ENCODE measurements at places on chromosomes 7 and 10.

DNA sequence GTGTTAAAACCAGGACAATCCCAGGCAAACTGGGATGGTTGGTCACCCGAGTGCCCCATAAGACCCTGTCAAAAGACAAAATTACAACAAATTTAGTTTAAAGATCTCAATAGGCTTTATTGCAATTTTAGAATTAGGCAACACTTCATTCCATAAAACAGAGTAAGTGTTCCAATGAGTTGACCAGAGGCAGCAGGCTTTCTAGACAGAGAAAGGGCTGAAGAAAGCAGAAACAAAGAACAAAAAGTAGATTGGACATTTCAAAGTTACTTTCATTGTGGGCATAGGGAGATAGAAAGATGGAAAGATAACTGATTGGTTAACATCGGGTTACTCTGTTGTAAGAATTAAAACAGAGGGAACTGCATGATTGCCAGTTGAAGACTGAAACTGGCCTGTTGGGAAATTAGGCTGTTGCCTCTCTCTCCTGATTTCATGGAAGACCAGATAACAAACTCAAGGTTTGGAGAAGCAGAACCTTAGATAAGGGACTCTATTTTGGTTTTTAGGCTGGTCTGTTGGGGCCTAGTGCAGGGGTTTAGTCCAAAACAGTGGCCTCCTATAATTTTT, 36.3 kb downstream of the ENTPD1 start:
- no peak for DNase-seq

- DNase-seq: no peak
Observed at GRCh38 chr10:28332726-28333125, 29.9 kb upstream of the MPP7 start.

- no peak for DNase-seq
Observed at GRCh38 chr10:112713411-112713810, 236.6 kb upstream of the TCF7L2 start.

GRCh38 chr10:36221101-36221500, 579.0 kb upstream of the FZD8 start:
- DNase-seq: no peak

DNA sequence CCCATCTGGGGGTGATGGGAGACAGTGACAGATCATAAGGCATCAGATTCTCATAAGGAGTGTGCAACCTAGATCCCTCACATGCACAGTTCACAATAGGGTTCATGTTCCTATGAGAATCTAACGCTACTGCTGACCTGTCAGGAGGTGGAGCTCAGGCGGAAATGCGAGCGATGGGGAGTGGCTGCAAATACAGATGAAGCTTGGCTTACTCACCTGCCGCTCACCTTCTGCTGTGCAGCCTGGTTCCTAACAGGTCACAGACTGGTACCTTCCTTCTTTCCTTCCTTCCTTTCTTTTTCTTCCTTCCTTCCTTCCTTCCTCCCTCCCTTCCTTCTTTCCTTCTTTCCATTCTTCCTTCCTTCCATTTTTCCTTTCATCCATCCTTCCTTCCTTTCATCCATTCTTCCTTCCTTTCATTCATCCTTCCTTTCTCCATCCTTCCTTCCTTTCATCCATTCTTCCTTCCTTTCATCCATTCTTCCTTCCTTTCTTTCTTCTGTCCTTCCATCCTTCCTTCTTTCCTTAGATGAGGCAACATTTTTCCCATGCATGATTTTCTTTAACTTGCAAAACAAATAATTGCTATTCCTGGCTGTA, 370.0 kb upstream of the AUTS2 start:
- no peak for DNase-seq

GRCh38 chr7:134925766-134926165, 60.5 kb upstream of the AGBL3 start:
- DNase-seq: no peak

GRCh38 chr7:2478399-2478785, 2.2 kb upstream of the GRIFIN start:
- no peak for DNase-seq

GRCh38 chr10:30371954-30372353, 22.9 kb upstream of the MTPAP start:
- DNase-seq: no peak

DNA sequence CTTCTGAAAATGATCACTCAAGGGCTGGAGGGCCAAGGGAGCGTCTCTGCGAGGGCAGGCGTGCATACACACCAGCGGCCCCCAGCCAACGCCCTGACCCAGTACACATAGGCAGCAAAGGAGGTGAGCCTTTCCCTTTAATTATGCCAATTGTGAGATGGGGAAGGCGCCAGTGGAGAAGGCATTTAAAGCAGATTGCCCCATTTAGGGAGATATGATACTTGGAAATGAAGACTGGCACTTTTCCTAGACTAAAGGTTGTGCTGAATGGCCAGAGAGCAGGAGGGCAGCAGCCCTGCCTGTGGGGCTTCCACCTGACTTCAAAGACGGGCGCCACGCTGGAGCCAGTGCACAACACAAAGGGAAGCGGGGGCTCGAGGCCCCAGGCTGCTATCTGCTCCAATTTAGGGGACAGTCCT, 24.1 kb downstream of the HIPK2 start:
- DNase-seq: no peak

- DNase-seq: no peak
Observed at GRCh38 chr10:29295813-29296212, 6.9 kb downstream of the LYZL1 start.

- peak; percentile 87 for DNase-seq
Observed at GRCh38 chr10:104353325-104354048, at the start of gene CFAP58. Gene CFAP58, plus strand, starts transcription at chr10:104353833. Its CDS starts 65 bp downstream, at chr10:104353898.

GRCh38 chr10:127854769-127855590, 37.8 kb downstream of the CLRN3 start:
- DNase-seq: no peak

GRCh38 chr7:100130608-100131453, 4.1 kb downstream of the MBLAC1 start:
- peak; percentile 74 for DNase-seq

GRCh38 chr10:71719042-71719441, 536 bp downstream of the C10orf105 start:
- no peak for DNase-seq

- no peak for DNase-seq
Observed at GRCh38 chr10:58322835-58323209, 12.0 kb upstream of the UBE2D1 start.

DNA sequence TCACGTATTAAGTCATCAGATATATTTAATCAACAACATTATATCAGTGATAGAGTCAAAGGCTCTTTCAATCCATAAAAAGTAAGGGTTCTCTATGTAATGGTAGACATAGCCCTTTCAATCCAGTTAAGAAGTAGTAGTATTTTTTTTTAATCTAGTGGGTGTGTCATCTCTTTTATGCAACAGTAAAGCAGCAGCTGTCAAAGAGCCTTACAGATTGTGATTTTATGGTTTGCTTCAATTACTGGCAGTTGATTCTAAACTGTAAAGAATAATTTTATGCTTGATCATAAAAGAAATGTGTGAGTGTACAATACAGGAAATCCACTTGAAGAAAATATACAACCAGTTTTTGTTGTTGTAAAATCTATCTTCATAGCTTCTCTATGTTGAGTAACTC, 902.6 kb upstream of the MBL2 start:
- DNase-seq: no peak

GRCh38 chr10:79316671-79317431, 30.4 kb upstream of the PPIF start:
- no peak for DNase-seq

GRCh38 chr10:45235798-45236220, 79.6 kb downstream of the OR13A1 start:
- no peak for DNase-seq

GRCh38 chr10:6701289-6701688, 121.2 kb upstream of the PRKCQ start:
- DNase-seq: no peak

DNA sequence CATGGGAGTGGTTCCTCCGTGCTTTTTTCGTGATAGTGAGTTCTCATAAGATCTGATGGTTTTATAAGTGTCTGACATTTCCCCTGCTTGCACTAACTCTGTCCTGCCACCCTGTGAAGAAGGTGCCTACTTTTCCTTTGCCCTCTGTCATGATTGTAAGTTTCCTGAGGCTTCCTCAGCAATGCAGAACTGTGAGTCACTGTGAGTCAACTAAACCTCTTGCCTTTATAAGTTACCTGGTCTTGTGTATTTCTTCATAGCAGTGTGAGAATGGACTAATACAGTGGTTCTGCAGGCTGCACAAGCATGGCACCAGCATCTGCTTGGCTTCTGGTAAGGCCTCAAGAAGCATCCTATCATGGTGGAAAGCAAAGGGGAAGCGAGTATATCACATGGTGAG, 1144.6 kb downstream of the SORCS3 start:
- no peak for DNase-seq

- no peak for DNase-seq
Observed at GRCh38 chr10:74021248-74022055, 23.5 kb downstream of the VCL start.

GRCh38 chr10:3622845-3623621, 162.0 kb downstream of the KLF6 start:
- no peak for DNase-seq

DNA sequence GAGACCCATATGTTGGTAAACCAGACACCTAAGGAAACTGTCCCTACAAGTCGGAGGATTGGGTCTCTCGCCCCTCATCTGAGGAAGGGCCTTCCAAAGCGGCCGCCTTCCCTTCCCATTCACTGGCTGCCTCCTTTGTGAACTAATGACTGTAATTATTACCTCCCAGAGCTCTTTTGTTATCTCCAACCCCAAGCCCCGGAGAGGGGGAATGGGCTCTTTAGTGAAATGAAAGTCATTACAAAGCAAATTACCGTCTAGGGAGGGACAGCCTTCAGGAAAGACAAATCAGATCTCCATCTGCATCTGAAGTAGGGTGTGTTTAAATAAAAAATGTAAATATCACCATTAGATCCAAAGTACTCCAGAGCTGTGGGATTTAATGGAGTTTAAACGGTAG, 2.6 kb upstream of the GAD2 start:
- DNase-seq: no peak

GRCh38 chr7:11297764-11298163, 324.1 kb downstream of the PHF14 start:
- DNase-seq: no peak

DNA sequence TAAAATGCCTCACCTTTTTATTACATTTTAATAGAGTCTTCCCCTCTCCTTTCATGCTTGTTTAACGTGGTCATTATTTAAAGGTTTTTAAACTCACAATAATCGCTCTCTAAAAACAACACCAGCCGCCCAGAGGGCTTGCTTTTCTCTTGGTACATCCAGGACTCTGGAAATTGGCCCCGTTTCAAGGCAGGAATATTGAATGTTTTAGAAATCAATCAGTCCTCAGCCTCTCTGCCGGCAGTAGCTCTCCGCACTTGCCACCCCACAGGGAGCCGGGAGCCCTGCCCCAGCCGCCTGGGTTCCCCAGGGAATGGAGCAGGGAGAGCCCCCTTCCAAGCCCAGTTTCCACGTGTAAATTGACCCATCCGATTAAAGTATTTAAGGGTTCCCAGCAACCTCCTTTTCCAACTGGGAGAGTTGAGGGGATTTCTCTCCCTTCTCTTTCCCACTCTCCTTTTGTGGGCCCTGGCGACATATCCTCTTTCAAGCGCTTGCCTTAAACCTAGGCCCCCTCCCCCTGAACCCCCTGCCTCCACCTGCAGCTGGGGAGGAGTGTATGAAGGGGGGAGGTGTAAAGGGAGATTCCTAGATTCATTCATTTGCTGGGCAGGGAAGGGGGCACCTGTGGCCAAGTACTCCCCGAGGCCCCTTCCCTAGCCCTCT, 1.9 kb downstream of the FGF8 start:
- no peak for DNase-seq

- no peak for DNase-seq
Observed at GRCh38 chr7:4270941-4271715, 411.0 kb upstream of the FOXK1 start.

GRCh38 chr7:100011516-100011915, 3.9 kb upstream of the ZKSCAN1 start:
- no peak for DNase-seq

GRCh38 chr10:24318517-24318916, 109.6 kb downstream of the KIAA1217 start:
- no peak for DNase-seq

GRCh38 chr7:12137283-12137682, 73.8 kb upstream of the TMEM106B start:
- DNase-seq: no peak

DNA sequence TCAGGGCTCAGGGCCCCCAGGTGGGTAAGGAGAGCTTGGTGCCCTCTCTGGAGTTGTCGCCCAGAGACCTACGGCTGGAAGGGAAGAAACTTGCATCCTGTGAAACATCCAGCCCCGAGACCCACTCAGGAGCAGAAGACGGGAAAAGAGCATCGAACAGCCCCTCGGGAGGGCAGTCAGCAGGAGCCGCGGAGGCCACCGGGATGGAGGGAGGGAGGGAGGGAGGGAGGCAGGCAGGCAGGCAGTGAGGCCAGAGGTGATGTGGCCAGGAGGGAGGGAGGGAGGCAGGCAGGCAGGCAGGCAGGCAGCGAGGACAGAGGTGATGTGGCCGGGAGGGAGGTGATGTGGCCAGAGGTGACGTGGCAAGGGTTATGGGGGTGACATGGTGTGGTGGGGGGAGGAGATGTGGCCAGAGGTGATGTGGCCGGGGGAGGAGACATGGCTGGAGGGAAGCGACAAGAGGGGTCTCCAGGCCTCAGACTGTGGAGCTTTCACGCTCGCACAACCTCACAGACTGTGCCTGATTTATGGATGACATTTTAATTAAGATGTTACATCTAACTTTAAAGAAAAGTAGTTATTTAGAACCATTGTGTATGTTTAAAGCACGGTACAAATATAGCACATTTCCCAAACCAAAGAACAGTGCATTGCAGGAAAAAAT, 141.1 kb downstream of the DIP2C start:
- DNase-seq: no peak

DNA sequence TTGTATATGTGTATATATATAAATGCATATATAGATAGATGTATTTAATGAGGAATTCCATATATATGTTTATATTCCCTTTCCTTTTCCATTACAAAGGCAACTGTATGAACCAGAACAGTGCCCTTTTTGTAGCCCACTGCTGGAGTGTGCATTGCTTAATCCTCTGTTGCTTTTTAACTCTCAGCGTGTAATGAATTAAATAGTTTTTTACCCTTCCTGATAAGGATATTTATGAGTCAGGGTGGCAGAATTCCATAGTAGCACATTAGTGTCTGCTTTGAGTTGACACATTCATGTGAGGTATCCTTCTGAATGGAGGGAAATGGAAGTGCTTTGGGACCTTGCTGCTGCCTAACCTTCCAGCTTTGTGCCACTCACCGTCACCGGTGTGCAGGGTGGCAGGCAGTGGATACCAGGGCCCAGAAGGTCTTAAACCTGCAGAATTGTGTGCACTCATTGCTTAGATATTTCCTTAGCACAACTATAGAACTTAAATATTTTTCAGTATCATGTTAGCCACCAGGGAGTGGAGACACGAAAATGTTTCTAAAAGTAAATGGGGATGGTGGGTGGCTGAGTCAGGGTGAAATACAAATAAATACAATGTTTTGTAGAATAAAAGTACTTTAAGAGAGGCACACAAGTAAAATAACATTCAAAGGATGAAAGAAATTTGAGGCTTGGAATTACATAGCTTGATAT, 117.9 kb downstream of the SND1 start:
- DNase-seq: no peak
